Body of pancreas (tissue), 4 donors: ENCODE measurements at places on chromosomes 6 and 20. TPM values are rescaled to one million over a fixed set of nuclear protein-coding genes. Genes with fewer than 3 reads are reported as not detected.

NR2E1 gene
- not detected for total RNA-seq

BNIP5 gene
- 0.52 TPM for total RNA-seq

COX4I2 gene
- total RNA-seq: not detected

JPH2 gene
- total RNA-seq: 2.1 TPM

ATP6V1G2 gene
- 1.0 TPM for total RNA-seq

HLA-DPA1 gene
- 81.7 TPM for total RNA-seq

SIRPB2 gene
- 2.3 TPM for total RNA-seq

ENPP3 gene
- not detected for total RNA-seq

GSTA4 gene
- total RNA-seq: 13.5 TPM

ZNF391 gene
- total RNA-seq: 0.33 TPM

FNDC11 gene
- 0.66 TPM for total RNA-seq

RSPO3 gene
- total RNA-seq: 7.3 TPM
